Right renal cortex interstitium (tissue), 3 donors: ENCODE measurements at places on chromosomes 7 and 10.

- DNase-seq, result no peak
Measured at GRCh38 chr10:78915190-78915518, 153.6 kb upstream of the ZMIZ1 start.

DNA sequence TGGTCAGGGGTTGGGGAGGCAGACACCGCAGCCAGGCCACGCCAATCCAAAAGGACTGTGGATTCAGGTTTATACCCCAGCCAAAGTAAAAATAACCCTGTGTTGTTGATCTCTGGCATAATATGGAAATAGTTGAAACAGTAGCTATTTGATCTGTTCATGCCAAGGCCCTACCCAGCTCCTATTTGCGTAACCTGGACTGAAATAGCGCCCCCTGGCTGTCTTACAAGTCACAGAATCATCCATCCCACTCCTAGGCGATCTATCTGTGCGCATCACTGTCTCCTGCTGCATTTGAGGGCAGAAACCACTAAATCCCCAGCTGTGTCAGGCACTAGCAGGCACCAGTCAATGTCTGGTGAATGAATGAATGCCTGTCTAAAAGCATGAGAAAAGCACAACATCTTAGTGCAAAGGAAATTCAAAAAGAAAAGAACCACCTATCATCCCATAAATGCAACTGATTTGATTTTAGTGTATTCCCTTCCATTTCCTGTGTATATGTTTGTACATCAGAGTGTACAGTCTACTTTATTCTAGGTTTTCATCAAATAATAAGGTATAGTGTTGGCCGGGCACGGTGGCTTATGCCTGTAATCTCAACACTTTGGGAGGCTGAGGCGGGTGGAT, 160.0 kb downstream of the SLIT1 start:
- peak; percentile 23 for DNase-seq

DNA sequence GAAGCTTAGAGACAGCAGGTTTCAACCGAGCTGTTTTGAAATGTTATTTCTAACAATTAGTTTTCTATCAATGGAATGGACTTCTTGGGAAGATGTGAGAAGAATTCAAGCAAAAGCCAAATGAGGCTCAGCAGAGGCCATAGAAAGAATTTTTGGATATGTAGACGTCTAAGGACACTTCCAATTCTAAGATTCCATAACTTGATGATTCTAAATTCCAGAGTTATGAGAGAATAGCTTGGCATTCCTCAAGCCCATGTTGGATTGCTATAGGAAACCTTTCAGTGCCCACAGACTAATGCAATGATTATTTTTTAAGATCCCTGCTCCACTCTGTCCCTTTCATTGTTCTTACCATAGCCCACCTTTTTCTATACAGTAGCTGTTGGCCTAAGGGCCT, 77.2 kb upstream of the PALS2 start:
- DNase-seq, result no peak

- no peak for DNase-seq
Measured at GRCh38 chr7:128939861-128940410, 2.2 kb downstream of the IRF5 start.
